Upper lobe of left lung (tissue), 6 donors: ENCODE measurements at places on chromosomes 7 and 10. TPM values are rescaled to one million over a fixed set of nuclear protein-coding genes. Genes with fewer than 3 reads are reported as not detected.
A peak's percentile ranks its signal among the peaks of the same experiment; 100 is the strongest.

DNA sequence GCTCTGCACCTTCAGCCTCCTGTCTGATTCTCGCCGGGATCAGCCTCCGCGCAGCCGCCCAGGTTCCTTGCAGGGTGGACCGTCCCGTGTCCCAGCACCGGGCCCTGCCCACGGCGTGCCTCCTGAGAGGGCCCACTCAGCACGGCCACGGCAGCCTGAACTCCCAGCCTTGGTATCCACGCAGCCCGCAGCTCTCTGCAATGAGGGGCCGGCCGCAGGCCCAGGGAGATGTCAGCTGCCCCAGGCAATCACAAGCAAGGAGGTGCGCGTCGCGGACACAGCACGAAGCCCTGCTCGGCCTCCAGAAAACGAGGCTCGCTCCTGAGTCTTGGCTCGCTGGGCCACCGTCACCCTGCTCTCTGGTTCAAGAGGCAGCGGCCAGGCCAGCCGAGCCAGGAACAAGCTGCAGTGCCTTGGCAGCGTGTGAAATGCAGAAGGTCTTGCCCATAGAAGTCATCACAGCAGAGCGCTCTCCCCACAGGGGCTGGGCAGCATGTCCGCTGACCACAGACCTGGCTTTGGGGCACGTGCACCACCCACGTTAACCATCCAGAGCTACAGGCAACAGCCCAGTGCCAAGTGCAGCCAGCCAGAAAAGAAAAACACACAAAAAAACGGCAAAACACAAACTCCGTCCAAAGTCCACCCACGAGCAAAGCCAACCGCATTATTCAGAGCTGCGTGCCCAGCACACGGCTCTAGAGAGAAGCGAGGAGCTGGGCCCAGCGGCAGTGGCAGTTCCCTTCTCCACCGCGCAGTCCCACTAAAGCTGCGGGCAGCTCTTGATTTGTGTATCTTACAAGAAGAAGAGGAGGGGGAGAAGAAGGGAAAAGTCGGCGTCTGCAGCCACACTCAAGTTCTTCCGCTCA, 13.9 kb downstream of the GPER1 start:
- DNase-seq: peak; percentile 78

DNA sequence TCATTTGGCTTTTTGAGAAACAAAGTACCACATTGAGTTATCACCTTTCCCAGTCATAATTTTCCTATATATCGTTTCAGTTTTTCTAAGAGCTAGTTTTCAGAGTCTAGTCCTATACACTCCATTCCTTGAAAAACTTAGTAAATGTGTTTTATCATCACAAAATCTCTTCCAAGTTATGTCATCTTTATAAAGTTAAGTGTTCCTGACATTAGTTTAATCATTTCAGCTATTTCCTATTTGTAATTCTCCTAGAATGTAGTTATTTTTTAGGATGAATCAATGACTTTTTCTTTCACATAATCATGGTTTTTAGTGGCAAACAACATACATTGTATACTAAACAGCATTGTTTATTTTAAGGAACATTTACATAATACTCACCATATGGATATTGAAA, 191.7 kb upstream of the BET1 start:
- no peak for DNase-seq

- DNase-seq: no peak
These were observed 495.1 kb upstream of the POT1 start for GRCh38 chr7:125424721-125425120.

DNA sequence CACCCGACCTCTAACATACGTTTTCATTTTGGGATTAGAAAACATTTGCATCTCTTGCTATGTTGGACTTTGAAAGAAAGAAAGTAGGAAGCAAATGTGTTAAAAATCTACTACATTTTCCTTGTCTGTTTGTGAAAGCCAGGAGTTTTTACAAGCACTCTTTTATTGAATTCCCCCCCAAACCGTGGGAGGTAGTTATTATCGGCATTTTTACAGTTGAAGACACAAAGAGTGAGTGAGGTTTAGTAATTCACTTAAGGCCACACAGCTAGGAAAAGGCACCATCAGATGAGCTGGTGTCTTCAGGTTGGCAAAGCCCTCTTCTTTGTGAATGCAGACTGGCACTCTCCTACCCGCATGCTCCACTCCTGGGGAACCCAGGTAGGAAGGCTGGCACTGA, 23.5 kb upstream of the SFMBT2 start:
- DNase-seq: no peak

DNA sequence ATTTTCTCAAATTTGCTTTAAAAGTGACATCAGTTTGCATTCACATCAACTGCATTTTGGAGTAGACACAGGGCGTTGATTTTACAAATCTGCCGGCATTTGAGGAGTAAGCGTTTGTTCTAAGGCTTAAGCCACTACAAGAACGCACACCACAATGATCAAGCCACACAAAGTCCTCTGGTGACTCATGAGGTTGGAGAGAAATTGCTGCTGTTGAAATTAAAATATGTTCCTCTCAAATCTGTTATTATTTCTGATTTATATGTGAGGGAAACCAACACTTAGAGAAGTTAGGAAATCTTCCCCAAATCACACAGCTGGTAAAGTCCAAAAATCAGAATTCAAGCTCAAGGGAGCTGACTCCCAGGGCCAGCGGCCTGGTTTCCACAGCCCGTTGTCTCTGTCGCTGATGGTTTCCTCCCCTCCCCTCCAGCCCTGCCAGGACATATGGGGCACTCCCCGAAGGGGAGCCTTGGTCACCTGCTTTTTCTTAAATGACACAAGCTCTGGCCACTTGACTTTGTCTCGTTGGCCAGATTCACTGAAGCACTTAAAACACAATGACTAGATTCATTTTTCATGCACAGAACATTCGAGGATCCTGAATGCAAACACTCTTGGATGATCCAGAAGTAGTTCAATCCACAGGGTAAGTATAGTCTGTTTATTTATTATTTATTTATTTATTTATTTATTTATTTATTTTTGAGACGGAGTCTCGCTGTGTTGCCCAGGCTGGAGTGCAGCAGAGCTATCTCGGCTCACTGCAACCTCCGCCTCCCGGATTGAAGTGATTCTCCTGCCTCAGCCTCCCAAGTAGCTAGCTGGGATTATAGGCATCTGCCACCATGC, 29.2 kb upstream of the KLF6 start:
- no peak for DNase-seq

DNA sequence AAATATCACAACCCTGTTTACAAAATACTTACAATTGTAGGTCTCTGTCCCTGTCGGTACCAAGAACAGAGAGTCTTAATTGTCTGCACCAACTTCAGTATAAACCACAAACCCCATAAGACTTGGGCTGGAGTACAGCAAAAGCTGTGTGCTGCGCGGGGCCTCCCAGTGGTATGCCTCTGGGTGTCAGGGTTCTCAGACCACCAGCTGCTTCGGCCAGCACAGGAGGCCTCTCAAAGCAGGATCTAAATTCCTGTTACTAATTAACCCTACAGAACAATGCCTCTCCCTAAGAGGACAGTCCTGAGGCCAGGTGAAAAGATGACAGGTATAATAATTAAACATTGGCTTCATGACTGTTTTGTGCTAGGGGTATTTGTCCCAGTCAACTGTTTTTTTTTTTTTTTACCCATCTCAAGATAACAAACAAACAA, 957 bp upstream of the SVIL start:
- no peak for DNase-seq

DNA sequence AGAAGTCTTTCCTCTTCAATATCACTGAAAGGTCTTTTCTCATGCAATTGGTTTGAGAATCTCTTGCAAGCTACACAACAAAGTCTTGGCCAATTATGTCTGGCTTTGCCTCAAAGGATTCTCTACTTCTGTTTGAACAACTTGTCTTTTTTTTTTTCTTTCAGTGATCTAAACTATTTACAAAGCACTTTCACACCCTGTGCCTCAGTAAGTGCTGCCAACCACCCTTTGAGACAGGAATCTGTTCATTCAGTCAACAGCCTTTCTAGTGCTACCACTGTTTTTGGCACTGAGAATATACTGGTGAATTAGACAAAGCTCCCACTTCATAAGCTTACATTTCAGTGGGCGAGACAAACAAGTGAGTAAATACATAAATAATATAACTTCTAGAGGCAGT, 26.9 kb upstream of the SDK1 start:
- DNase-seq: no peak

DNA sequence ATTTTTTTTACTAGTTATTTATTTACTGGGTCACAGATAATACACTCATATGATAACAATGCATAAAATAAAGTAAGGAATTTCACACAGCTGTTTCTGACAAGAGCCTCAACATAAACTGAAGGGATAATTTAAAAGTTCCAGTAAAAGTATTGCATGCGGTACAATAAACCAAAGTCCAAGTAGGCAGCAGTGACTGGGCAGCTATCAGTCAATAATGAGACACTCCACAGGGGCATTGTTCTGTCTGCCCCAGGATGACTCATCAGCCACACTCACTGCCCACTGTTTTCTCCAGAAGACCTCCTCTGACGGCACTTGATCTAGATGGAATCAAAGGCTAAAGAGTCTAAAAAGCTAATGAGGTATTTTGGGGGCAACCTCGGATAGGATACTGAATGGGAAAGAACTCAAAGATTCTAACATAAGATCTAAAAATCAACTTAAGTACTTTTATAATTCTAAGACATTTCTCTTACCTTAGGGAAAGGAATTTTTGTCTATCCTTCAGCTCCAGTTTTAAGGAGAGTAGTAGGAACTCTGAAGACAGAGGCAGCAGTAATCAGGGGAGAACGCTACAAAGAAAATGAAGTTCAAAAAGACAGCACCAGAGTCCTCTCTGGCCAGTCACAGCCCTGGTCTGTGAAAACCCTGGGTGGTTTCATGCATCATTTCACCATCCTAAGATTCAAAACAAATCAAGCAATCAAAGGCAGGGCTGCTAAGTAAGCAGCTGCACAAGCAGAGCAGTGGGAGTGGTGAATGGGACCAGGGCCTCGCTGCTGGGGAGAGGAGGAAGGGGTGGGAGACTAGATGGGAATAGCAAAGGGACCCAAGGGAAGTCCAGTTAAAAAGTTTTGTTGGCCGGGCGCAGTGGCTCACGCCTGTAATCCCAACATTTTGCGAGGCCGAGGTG, 175.1 kb downstream of the AVL9 start:
- no peak for DNase-seq

DNA sequence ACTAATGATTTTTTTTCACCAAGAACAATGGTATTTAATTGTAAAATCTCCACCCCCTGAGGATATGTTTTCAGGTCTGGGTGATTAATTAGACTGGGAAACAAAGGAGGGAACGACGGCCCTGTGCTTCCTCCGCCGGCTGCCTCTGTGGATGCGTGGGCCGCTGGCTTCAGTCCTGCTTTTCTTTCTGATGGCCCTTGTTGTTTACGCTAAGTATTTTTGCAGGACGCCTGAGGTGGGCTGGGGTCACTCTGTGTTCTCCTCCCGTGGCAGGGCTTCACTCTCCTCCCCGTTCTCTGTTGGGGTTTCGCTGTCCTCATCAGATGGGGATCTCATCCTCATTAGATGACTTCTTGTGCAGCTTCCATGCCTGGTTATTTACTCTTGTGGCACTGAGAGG, 5.2 kb upstream of the ACBD5 start:
- DNase-seq: peak; percentile 46

DNA sequence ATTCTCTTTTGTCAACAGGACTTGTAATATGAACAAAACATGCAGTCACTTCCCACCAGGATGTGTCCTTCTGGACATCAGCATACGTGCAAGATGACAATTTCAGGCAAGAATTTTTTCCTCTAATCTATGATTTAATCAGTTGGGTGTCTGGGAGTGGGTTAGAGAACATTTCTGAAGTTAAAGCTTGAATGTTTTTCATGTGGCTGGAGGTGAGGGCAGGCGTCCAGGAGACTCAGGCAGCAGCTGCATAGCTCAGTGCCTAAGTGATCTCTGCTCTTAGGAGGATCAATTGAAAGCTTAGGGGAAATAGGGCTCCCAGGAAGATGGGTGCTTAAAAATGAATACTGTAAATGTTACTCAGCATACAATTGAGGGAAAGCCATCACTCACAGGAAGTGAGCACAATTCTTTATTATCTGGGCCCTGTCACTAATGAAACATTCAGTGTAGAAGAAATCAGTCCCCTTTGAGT, 457.6 kb upstream of the KLF6 start:
- no peak for DNase-seq

- no peak for DNase-seq
These were observed 1064.6 kb upstream of the LRRTM3 start for GRCh38 chr10:65861249-65861648.

DNA sequence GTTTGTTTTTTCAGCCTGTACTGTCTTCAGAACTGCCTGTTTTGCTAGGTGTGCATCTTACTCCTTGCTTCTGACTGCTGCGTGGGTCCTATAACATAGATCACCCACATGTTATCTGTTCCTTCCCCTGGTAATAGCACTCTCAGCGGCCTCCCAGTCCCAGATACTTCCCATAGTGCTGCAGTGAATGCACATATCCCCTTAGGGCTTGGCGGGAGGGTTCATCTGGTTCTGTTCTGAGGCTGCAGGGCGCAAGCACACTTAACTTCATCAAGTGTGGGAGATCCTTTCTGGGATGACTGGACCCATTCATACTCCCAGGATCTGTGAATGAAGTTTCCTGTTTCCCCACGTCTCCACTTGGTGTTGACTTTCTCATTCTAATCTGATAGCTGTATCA, 90.7 kb downstream of the CELF2 start:
- no peak for DNase-seq

DNA sequence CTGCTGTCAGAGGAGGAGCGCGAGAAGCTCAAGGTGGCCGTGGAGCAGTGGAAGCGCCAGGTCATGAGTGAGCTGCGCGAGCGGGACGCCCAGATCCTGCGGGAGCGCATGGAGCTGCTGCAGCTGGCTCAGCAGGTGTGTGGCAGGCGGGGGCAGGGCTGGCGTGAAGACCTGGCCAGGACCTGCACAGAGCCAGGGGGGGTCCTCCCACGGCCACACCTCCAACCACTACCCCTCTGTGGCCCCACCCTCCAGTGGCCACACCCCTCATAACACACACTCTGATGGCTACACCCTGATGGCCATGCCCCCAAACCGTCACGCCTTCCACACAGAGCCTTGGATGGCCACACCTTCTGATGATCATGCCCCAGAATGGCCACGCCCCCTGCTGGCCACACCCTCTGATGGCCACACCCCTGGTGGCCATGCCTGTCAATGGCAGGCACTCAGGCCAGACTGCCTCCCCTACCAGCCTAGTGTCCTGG, 23.4 kb upstream of the DPYSL4 start:
- DNase-seq: peak; percentile 76

Gene UNCX
- not detected for total RNA-seq

Gene IFIT1B
- not detected for total RNA-seq

Gene ANXA8
- total RNA-seq: 25.6 TPM
